Spinal cord (tissue), 10 donors: ENCODE measurements at places on chromosomes 6 and 20. TPM values are rescaled to one million over a fixed set of nuclear protein-coding genes. Genes with fewer than 3 reads are reported as not detected.

The PRPF6 gene
- total RNA-seq = 61.3 TPM

The GLP1R gene
- 2.0 TPM for total RNA-seq

The RAET1L gene
- total RNA-seq = not detected

The UNC5CL gene
- 0.72 TPM for total RNA-seq

The TBX18 gene
- 32.8 TPM for total RNA-seq

The CYP24A1 gene
- 0.28 TPM for total RNA-seq

The CST7 gene
- 0.55 TPM for total RNA-seq

The PRSS16 gene
- total RNA-seq = 0.50 TPM

The XKR7 gene
- total RNA-seq = 1.8 TPM

The GPRC6A gene
- not detected for total RNA-seq

The DACT2 gene
- total RNA-seq = 5.7 TPM

The GABRR2 gene
- 0.89 TPM for total RNA-seq

The NKAIN4 gene
- 38.7 TPM for total RNA-seq

The SIRPB2 gene
- 1.8 TPM for total RNA-seq

The LY6G6F gene
- total RNA-seq = not detected

The PGBD1 gene
- total RNA-seq = 9.7 TPM

The UBD gene
- total RNA-seq = 0.94 TPM
